ENCODE measurements at places on chromosomes 1 and 21.

DNA sequence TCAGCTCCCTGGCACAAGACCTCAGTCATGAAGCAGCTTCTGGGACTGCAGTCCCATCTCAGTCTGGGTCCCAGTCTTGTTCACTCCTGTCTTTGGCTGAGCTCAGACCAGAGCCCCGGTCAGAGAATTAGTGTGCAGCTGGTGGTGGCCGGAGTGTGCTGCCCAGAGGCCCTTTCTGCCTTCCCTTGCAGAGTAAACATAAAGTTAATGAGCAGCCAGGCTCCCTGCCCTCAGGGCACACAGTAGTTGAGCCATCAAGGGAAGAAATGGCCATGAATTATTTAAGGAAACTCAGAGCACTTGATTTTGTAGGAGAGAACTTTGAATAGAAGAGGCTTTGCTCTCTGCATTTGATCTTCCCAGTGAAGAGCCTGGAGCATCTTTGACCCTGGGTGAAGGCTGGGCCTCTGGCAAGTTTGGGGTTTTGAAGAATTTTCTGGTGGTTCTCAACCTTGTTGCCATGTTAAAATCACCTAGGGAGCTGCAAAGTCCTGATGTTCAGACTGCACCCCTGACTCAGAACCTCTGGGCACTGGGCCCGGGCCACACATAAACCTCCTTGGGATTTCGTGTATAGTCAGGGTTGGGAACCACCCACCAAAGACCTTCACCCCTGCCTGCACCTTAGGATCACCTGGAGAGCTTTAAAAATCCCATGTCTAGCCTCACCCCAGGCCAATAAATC is 26.4 kb upstream of the SELENON start:
- DNase-seq = no peak

DNA sequence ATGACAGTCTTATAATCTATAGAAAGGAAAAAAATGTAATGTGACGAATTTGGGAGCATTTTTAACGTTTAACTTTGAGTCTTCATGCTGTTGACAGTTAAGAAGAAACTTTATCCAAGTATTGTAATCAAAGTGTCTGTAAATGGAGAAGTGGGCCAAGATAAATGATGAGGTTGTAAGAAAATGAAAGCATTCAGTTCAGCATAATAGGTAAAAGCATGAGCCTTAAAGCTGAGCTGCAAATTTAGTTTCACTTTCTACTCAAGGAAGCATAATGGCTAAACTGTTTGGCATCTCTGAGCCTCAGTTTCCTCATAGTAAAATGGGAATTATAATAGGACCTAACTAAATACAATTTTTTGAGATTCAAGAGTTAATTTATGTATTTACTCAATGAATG is 1554.8 kb downstream of the KCNT2 start:
- DNase-seq = no peak

GRCh38 chr1:60969971-60970509 is 112.3 kb upstream of the NFIA start:
- no peak for DNase-seq

GRCh38 chr21:25254491-25255174 is 352.6 kb downstream of the MRPL39 start:
- DNase-seq = no peak

GRCh38 chr1:247335882-247336281 is 4.2 kb upstream of the ZNF496 start:
- DNase-seq = no peak

DNA sequence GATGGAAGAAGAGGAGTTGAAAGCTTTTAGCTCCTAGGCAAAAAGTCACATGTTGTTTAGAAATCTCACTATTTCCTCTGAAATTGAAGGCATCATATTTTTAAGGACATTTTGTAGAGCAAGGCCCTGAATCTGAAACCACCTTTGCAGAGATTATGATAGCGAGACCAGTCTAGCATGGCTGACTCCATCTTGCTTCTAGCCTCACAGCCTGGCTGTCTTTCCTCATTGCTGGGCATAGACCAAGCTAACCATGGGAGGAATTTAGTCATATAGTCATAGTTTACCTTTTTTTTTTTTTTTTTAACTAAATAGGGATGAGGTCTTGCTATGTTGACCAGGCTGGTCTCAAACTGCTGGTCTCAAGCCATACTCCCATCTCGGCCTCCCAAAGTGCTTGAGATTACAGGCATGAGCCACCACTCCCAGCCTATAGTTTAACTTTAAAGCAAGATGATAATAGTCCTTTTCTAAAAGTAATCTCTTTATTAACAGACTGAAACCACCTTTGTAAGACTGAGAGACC is 42.2 kb upstream of the ZNF326 start:
- DNase-seq = no peak

- DNase-seq = no peak
Observed at GRCh38 chr1:115648717-115649691, 7.2 kb downstream of the VANGL1 start.

GRCh38 chr1:26946270-26946669 is 14.0 kb downstream of the KDF1 start:
- peak; percentile 20 for DNase-seq

DNA sequence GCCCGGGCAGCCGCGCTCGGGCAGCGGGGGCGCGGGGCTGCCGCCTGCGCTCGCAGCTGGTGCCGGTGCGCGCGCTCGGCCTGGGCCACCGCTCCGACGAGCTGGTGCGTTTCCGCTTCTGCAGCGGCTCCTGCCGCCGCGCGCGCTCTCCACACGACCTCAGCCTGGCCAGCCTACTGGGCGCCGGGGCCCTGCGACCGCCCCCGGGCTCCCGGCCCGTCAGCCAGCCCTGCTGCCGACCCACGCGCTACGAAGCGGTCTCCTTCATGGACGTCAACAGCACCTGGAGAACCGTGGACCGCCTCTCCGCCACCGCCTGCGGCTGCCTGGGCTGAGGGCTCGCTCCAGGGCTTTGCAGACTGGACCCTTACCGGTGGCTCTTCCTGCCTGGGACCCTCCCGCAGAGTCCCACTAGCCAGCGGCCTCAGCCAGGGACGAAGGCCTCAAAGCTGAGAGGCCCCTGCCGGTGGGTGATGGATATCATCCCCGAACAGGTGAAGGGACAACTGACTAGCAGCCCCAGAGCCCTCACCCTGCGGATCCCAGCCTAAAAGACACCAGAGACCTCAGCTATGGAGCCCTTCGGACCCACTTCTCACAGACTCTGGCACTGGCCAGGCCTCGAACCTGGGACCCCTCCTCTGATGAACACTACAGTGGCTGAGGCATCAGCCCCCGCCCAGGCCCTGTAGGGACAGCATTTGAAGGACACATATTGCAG is 3.0 kb downstream of the ARTN start:
- DNase-seq = no peak

- DNase-seq = no peak
Observed at GRCh38 chr1:67880056-67880601, 46.9 kb upstream of the GNG12 start.

GRCh38 chr21:29641001-29641634 is 298.7 kb downstream of the GRIK1 start:
- DNase-seq = no peak

DNA sequence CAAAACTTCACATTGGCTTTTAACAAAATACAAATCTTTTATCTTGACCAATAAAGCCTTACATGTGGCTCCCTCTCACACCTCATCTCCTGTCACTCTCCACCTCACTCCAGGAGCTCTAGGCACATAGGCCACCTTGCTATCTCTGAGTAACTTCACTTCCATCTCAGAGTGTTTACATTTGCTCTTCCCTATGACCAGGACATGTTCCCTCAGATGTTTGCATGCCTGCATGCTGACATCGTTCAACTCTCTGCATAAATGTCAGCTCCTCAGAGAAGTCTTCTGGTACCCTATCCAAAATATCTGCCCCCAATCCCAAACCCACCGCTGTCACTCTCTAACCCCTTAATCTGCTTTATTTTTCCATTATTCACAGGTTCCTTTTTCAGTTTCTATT is 110.9 kb downstream of the TOMM20 start:
- no peak for DNase-seq

- DNase-seq = no peak
Observed at GRCh38 chr1:190663962-190664361, 186.3 kb upstream of the BRINP3 start.
